ENCODE measurements at places on chromosomes 11 and 22.
A peak's percentile ranks its signal among the peaks of the same experiment; 100 is the strongest.

- DNase-seq = peak; percentile 25
Observed at GRCh38 chr11:10298342-10298741, 4.3 kb upstream of the SBF2 start.

- DNase-seq = no peak
Observed at GRCh38 chr11:75639762-75640181, 29.1 kb downstream of the MAP6 start.

GRCh38 chr11:12686246-12687060 is 12.2 kb downstream of the TEAD1 start:
- DNase-seq = no peak

GRCh38 chr11:16226245-16226644 is 130.1 kb downstream of the SOX6 start:
- no peak for DNase-seq

GRCh38 chr11:28107191-28107749 is 686 bp downstream of the KIF18A start:
- no peak for DNase-seq

- no peak for DNase-seq
Observed at GRCh38 chr11:2096011-2096918, 42.9 kb downstream of the IGF2 start.

DNA sequence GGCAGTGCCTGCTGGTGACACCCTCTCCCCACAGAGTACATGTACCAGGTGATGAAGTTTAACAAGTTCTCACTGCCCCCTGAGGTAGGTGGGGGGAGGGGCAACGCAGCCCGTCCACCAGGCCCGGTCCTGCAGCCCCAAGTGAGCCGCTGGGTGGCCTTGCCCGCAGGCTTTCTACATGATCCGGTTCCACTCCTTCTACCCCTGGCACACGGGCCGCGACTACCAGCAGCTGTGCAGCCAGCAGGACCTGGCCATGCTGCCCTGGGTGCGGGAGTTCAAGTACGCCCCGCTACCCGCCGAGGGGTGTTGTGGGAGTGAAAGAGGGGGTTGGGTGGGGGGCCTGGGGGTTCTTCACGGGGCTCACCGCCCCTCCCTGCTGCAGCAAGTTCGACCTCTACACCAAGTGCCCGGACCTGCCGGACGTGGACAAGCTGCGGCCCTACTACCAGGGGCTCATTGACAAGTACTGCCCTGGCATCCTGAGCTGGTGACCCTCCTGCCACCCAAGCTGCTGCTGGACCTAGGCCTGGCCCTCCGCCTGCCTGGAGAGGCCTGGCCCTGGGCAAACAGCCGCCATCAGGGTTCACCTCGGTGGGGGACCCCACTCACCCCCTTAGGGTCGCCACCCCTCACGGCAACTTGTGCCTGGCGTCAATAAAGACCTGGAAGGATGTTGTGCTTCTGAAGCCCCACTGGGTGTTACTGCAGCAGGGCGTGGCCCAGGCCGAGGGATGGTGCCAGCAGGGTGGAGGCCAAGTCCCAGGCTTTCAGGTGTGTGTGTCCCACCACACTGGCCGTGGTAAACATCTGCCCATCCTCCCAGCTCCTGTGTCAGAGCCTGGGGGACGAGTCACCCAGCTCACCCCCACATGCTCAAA is 2.9 kb downstream of the MIOX start:
- no peak for DNase-seq

All from stimulated activated CD8-positive, alpha-beta memory T cell treated with anti-CD3 and anti-CD28 coated beads, Interleukin-7, amount 100 ng/mL, for 4 hours (primary cell).